ENCODE measurements at places on chromosomes 3 and 15. TPM values are rescaled to one million over a fixed set of nuclear protein-coding genes. Genes with fewer than 3 reads are reported as not detected.

UROC1 gene
- total RNA-seq, result not detected

ADAMTS17 gene
- total RNA-seq, result 12.4 TPM

DNA sequence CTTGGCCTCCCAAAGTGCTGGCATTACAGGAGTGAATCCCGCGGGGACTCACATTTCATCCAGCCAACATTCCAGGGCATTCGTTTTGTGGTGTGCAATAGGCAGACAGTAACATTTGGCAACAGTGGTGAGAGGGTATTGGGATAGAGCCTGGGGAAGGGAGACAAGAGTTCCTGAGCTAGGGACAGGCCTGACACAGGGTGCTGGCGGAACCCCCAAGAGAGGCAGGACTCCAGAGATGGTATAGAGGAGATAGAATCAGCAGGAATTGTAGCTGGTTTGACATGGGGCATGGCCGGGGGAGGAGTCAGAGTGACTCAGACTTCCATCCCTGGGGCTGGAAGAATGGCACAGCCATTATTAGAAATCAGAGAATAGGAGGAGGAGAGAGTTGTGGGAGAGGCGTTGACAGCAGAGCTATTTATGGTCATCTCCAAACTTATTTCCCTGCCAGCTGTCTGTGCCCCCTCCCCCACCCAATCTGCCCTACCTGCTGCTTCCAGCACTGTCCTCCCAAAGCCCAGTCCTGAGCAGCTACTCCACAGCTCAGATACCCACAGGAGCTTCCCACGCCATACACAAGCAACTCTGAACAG lies 4.4 kb upstream of the IDH2 start:
- DNase-seq, result peak; percentile 59

DNA sequence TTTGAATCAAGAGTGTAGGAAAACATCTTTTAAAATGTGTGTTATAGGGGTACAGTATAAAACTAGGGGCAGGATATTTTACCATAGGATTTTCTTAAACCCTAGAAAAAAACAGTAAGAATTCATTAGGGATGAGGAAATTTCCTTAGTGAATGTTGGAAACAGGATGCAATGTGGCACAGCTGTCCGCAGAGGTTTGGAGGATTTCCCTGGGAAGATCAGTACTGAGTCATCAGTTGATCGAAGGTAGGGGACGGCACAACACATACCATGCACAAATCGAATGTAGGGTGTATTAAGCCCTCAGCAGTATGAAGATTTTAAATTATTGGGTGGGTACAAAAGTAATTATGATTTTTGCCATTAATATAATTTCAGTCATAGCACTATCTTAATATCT lies 49.9 kb downstream of the FNDC3B start:
- DNase-seq, result no peak

DNA sequence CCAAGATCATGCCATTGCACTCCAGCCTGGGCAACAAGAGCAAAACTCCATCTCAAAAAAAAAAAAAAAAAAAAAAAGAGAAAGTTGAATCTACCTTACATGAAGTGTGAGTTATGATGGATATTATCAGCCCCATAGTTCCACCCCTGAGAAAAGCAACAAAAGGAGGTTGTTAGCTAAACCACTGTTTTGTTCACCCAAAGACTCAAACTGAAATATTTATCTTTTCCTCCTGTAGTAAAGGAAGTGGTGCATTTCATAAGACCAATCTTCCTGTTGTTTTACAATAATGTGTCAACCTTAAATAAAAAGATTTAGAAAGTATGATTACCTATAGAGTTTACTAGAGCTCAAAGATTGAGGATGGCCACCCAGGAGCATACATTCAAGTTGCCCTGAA lies 18.7 kb upstream of the TRMT10C start:
- no peak for DNase-seq

- no peak for DNase-seq
Measured at GRCh38 chr3:137047240-137047639, 89.5 kb downstream of the IL20RB start.

DNA sequence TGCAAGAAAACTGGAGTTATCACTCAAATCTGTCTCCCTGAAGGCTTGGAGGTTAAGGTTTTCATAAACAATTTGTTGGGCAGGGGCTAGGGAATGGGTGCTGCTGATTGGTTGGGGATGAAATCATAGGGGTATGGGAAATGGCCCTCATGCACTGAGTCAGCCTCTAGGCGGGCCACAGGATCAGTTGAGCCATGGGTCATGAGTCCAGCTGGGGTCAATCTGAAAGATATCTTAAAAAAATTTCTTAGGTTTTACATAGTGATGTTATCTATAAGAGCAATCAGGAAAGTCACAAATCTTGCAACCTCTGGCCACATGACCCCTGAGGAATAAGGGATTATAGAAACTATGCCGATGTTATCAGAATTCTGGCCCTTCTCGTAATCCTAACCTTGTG lies 491.7 kb downstream of the ZIC1 start:
- DNase-seq, result no peak

DNA sequence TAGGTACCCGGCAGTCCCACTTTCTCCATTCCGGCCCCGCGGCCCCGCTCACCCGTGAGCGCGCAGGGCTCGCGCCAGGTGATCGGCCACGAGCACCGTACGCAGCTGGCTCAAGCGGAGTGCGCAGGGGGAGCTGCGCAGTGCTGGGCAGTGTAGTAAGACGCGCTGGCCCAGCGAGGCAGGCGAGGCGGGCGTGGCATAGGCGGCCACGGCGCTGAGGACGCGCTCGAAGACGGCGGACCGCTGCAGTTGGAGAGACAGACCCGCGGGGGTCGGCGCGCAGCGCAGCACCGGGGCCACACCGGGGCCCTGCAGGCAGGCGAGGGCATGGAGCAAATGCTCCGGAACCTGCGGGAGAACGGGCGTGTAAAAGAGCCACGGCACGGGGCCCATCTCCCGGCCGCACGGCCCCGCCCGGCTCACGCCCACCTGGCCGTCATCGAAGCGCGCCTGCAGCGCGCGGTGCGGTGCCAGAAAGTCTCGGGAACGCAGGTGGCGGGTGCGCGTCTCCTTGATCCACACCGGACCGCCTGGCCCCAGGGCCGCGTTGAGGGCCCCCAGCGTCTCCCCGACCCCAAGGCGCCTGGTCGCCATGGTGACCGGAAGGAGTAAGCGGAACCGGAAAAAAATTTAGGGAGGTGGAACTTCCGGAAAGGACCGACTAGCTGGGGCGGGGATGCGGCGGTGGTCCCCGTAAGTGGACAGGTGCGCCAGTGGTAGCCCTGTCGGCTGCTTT lies at the start of gene DALRD3:
Gene DALRD3 (minus strand): TSS at position 610 of the 736 bp plus-strand sequence. CDS start 16 bp downstream, at position 594.
- peak; percentile 82 for DNase-seq

DNA sequence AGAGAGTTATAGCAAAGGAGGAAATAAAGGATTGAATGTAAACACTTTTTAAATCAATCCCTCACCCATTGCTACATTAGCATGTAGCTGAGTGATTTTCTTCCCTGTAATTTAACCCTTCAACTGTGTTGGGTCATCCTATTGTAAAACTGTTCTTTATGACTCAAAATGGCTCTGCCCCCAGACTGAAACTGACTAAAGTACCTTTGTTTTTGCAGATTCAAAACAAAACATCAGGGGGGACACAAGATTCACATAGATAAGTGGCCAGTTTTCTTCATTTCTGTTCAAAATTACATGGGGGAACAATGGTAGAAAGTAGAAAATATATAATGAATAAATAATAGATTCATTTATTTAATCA lies 268.4 kb downstream of the IGSF11 start:
- DNase-seq, result no peak

ITPKA gene
- 1.2 TPM for total RNA-seq

- peak; percentile 18 for DNase-seq
Measured at GRCh38 chr15:33994005-33994615, 25.8 kb downstream of the CHRM5 start.

RFC4 gene
- total RNA-seq, result 21.8 TPM

DNA sequence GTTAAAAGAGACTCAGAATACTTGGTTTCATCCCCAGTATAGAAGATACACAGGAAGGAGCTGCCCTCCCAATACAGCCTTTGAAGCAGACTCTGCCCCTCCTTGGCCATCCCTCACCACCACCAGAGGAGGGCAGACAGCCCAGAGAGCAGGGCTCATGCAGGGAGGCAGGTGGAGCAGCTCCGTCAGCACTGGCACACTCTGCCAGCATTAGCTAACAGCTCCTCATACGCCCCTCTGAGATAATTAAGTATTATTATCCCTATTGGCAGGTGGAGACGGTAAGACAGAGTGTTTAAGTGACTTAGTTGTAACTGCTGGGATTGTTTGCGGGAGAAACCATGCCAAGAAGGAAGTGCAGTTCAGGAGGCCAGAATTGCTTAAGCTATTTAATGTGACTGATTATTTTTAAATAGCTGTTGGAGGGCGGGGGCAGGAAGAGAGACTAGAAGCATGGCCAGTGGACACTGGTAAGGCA lies 434.0 kb downstream of the EPHB1 start:
- DNase-seq, result peak; percentile 60

GRCh38 chr3:147906285-147906684 lies 497.1 kb downstream of the ZIC1 start:
- DNase-seq, result no peak

DNA sequence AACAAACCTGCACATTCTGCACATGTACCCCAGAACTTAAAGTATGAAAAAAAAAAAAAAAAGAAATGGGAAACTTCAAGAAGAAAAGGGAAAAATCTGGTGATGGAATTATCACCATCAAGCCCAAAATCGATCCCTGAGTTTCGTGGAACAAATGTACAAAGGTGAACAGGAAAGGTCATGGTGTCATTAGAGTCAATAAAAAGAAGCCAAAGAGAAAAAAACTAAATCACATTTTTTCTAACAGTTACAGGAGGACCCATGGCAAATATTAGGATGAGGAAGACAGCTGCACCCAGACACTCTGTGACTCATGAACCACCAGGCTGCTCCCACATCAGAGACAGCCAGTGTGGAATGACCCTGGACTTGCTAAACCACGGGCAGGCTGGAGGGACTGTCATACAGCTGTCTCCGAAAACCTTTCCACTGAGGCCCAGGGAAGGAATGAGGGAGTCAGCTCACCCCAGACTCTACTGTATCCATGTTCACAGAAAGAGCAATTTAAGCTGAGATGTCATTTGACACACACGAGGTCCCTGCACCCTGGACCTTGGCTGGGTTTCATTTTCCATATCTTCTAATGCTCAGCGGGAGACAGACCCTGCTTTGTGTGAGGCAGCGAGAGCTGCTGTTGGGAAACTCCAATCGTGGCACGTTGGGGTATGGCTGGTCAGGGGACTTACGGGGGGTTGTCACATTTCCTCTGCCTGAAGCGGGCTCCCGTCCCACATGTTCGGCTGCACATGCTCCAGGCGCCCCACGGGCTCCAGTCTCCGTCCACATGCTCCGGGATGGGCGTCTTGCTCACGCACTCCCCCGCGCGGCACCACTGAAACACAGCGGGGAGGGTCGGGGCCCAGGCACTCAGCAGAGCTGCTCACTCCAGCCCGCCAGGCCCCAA lies 210.2 kb downstream of the ADAMTS17 start:
- peak; percentile 50 for DNase-seq

GRCh38 chr3:39327746-39328349 lies 1.7 kb upstream of the CCR8 start:
- DNase-seq, result no peak

GHSR gene
- total RNA-seq, result not detected

DNA sequence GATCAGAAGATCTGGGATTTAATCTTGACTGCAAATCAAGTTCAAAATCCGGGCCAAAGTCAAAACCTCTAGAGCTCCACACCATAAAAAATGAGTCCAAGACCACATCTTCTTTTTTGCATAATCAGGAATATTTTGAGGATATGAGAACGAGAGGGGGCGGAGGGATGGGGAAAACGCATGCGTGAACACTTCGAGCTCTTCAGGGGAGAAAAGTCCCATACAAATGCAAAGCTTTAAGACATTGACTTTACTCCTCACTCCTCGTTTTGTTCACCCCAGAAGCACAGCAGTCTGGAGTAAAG lies 68.2 kb downstream of the SUMF1 start:
- no peak for DNase-seq

DNA sequence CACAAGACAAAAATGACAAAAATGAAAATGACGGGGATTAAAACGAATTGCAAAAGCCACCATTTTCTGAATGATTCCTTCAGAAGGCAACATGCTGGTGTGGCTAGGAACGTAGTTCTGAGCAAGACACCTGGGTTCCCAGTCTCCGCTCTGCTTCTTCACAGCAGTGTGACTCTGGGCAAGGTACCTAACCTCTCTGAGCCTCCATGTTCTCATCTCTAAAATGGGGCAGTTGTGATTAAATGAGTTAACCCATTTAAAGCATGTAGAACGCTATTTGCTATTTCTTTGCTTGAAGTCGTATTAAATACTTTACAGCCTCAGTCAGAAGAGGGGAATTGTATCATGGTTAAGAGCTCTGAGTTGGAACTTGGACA lies 23.6 kb downstream of the BHLHE40 start:
- no peak for DNase-seq

TM4SF4 gene
- total RNA-seq, result not detected

GRCh38 chr15:31857194-31857593 lies 173.1 kb upstream of the CHRNA7 start:
- no peak for DNase-seq

- DNase-seq, result no peak
Measured at GRCh38 chr15:80996247-80996646, 4.5 kb upstream of the TLNRD1 start.

TRPM1 gene
- total RNA-seq, result not detected

GRCh38 chr3:153038779-153039178 lies 123.2 kb upstream of the RAP2B start:
- DNase-seq, result no peak

DNA sequence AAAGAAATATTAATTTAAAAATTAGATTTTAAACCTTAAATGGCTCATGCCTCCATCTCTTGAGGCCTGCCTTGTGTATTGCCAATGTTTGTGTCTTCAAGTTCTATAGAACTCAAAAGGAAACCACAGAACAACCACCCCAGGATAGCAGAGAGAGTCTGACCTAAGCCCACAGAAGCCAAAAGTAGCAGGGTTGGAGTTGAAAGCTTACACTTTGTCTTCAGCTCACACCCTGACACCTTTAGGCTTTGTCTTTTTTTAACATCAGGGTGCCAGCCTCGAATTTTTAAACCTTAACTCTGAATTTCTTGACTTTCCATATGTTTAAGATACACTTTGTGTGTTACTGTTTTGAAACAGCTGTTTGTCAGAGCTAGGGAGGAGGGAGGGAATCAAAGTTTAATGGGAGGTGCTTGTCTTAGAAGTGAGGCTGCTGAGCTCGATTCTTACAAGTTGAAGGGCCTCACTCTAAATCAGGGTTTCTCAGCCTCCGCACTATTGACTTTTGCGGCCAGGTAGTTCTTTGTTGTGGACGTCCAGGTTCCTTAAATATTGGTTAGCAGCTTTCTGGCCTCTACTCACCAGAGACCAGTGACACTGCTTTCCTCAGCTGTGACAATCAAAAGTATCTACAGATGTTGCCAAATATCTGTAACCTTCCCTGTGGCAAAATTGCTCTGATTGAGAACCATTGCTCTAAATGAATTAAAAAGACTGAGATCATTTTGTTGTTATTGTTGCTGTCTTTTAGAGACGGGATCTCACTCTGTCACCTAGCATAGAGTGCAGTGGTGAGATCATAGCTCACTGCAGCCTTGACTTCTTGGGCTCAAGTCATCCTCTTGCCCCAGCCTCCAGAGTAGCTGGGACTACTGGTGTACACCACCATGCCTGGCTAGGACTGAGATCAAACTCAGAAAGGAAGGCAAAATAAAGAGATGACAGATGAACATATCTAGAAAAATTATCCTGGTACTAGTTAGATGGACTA lies 139.2 kb upstream of the EOMES start:
- DNase-seq, result no peak
